ENCODE measurements at places on chromosomes 5 and 9. TPM values are rescaled to one million over a fixed set of nuclear protein-coding genes. Genes with fewer than 3 reads are reported as not detected.

The C8G gene
- 1.7 TPM for total RNA-seq

The DNAI1 gene
- 0.19 TPM for total RNA-seq

The FBP2 gene
- total RNA-seq = 62.6 TPM

The C9orf152 gene
- not detected for total RNA-seq

The AQP7 gene
- 18.2 TPM for total RNA-seq

The ALDOB gene
- total RNA-seq = 0.26 TPM

The ROR2 gene
- 0.30 TPM for total RNA-seq

The PCDHGA7 gene
- 0.97 TPM for total RNA-seq

The CORO2A gene
- 0.12 TPM for total RNA-seq

The F2RL2 gene
- total RNA-seq = not detected

The NSG2 gene
- not detected for total RNA-seq

The IFNB1 gene
- total RNA-seq = not detected

The AK1 gene
- 369 TPM for total RNA-seq

The CDO1 gene
- 1.0 TPM for total RNA-seq

The ADGRV1 gene
- 0.83 TPM for total RNA-seq

The TAF1L gene
- not detected for total RNA-seq

The GGTA1 gene
- total RNA-seq = 7.0 TPM

The NPR3 gene
- 10.5 TPM for total RNA-seq

The ANKRD18A gene
- total RNA-seq = not detected

The ITK gene
- total RNA-seq = 1.0 TPM

The PDE8B gene
- total RNA-seq = 0.12 TPM

The ANKRD34B gene
- 0.08 TPM for total RNA-seq

The WHRN gene
- total RNA-seq = 0.15 TPM

The SCGB3A1 gene
- total RNA-seq = not detected

The MAMDC4 gene
- 1.7 TPM for total RNA-seq

The UNC5A gene
- not detected for total RNA-seq

The ASTN2 gene
- 10.3 TPM for total RNA-seq

The IL33 gene
- total RNA-seq = 11.5 TPM

The PDZD2 gene
- total RNA-seq = 6.2 TPM

The LAMC3 gene
- total RNA-seq = 0.21 TPM

The OCLN gene
- total RNA-seq = 0.46 TPM

Data from psoas muscle (tissue), 8 donors.